IMR-90 (cell line): ENCODE measurements at places on chromosomes 13 and 19.

DNA sequence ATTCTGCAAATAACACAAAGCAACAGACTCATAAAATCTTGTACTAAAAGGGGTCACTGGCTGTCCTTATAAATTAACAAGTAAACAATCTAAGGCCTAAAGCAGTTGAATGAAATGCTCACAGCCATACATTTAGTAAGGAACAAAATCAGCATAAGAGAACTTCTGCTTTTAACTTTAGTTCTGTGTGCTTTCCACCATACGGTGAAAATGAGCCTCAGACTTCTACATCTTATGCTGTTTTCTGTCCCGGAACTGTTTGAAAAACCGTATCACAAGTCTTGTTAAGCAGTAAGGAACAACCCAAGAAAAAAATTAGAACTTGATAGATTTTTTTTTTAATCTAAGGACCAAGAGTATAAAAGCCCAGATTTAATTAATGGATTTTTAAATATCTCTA is 549.1 kb upstream of the MIR17HG start:
- DNase-seq: no peak

- no peak for DNase-seq
These were observed 63.4 kb upstream of the DIAPH3 start for GRCh38 chr13:60227158-60227557.

DNA sequence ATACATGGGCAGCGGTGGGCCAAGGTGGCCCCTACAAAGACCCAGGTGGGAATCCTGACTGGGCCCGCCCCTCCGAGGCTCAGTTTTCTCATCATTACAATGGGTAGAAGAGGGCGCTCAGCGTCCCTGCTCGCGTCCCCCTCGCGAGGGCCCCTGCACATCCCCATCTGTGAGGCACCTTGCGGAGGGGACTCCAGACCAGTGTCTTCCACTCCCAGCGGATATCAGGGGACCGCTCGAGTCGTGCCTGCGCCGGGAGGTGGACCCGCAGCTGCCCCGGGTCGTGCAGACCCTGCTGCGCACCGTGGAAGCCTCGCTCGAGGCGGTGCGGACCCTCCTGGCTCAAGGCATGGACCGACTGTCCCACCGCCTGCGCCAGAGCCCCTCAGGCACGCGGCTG is 15.3 kb upstream of the COLGALT1 start:
- no peak for DNase-seq

- peak; percentile 35 for DNase-seq
These were observed 826 bp upstream of the BSG start for GRCh38 chr19:571566-571974.

- DNase-seq: no peak
These were observed 12.6 kb downstream of the GPATCH1 start for GRCh38 chr19:33093420-33094210.

DNA sequence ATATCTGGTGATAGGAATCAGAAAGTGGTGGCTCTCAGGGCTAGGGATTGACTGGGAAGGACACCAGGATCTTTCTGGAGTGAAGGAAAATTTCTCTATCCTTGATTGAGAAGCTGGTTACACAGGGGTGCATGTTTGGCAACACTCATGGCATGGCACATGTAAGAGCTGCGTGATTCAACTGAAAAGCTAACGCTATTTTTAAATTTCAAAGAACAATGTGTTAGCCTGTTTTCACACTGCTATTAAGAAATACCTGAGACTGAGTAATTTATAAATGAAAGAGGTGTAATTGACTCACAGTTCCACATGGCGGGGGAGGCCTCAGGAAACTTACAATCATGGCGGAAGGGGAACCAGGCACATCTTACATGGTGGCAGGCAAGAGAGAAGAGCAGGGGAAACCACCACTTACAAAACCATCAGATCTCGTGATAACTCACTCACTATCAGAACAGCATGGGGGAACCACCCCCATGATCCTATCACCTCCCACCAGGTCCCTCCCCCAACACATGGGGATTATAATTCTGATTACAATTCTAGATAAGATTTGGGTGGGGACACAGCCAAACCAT is 7.4 kb downstream of the SIGLEC8 start:
- DNase-seq: no peak

DNA sequence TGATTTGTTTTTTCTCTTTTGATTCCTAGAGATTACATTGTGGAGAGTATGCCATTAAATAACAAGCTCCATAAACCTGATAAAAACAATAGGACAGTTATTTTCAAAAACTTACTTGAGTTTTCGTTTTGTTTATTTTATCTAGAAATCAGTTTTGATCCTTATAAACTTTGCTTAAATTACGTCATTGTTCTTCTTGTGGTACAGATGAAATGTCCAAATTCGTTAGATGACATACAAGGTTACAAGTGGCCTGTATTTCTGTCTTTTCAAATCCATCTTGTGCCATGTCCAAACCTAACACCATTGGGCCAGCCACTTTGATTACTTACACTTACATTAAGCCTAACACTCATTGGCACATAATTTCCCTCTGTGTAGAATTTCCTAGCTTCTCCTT is 372.0 kb downstream of the PCDH9 start:
- DNase-seq: no peak

DNA sequence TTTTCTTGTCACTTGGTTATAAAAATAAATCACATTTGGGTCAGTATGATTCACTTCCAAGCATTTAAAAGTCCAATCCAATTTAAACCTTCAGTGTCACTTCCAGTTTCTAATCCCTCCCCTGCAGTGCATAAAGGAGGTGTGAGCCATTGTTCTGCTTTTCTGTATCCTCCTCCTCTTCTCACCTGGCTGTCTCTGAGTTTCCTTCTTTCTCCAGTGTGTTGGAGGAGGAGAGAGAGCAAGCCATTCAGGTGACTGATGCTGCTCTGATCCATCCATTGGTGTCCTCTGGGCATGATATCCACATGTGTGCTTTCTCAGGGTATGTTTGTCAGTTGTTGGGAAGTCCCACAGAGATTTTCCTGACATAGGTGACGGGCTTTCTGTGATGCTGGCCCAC is 1.2 kb downstream of the NUDT15 start:
- no peak for DNase-seq

DNA sequence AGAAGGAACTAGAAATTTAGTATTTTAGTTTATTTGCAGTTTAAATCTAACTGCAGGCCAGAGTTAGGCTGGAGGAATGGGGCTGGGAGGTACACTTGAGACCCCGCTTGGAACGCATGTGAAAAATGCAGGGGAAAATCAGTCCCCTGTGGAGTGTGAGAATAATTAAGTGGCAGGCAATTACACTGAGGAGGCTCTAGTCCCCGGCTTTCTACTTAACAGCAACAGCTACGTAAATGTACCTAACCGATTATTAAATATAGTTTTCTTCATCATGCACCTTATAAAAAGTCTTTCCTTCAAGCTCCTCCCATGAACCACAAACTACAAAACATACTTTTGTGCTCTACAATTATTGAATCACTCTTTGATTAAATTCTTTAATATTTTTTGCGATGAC is 804 bp downstream of the ZNF708 start:
- DNase-seq: no peak

DNA sequence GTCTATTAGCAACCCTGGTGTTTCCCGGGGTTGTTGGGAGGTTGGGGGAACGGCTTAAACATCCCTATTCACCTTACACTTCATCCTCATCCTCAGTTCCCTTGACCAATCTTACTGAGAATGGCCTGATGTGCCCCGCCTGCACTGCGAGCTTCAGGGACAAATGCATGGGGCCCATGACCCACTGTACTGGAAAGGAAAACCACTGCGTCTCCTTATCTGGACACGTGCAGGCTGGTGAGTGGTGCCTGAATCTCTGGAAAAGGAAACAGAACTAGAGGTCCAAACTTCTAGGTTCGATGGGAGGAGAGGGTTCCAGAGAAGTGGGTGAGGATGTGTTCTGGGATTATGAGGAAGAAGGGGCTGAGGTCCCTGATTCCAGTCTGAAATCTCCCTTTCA is 5.9 kb downstream of the PINLYP start:
- no peak for DNase-seq

GRCh38 chr19:5125797-5126497 is 157.0 kb downstream of the KDM4B start:
- peak; percentile 4 for DNase-seq

DNA sequence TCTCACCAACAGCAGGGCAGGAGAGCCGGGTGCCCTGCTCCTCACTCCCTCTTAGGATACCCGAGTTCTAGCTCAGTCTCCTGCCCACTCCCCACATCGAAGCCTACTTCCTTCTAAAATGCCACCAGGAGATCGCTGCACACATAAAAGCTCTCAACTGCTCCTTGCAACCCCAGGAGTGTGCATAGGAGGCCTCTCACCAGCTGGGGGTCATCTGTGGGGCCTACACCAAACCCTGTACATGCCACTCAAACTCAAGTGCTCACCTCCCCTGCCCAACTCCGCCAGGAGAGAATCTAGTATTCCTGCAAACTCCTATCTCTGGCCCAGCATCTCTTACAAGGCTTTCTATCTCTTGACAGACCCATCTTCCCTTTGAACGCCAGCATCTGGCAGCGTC is 2.8 kb downstream of the SGTA start:
- no peak for DNase-seq

- no peak for DNase-seq
These were observed 124.1 kb upstream of the UQCRFS1 start for GRCh38 chr19:29337029-29337428.

DNA sequence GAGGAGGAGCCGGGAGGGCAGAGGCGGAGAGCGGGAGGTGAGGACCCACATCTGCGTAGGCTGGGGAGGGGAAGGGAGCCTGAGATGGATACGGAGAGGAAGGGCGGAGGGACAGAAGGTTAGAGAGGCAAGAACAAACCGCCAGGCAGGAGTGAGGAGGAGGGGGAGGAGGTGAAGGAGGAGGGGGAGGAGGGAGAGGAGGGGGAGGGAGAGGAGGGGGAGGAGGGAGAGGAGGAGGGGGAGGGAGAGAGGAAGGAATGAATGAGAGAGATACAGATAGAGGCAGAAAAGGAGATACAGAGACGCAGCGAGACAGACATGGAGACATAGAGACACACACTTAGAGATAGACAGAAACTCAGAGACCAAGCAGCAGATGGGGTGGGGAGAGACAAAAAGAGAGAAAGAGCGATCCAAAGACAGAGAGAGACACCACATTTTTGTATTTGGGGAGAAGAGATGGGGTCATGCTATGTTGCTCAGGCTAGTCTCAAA is 782 bp upstream of the CA11 start:
- DNase-seq: no peak

GRCh38 chr13:91722267-91722884 is 324.0 kb downstream of the GPC5 start:
- peak; percentile 18 for DNase-seq

DNA sequence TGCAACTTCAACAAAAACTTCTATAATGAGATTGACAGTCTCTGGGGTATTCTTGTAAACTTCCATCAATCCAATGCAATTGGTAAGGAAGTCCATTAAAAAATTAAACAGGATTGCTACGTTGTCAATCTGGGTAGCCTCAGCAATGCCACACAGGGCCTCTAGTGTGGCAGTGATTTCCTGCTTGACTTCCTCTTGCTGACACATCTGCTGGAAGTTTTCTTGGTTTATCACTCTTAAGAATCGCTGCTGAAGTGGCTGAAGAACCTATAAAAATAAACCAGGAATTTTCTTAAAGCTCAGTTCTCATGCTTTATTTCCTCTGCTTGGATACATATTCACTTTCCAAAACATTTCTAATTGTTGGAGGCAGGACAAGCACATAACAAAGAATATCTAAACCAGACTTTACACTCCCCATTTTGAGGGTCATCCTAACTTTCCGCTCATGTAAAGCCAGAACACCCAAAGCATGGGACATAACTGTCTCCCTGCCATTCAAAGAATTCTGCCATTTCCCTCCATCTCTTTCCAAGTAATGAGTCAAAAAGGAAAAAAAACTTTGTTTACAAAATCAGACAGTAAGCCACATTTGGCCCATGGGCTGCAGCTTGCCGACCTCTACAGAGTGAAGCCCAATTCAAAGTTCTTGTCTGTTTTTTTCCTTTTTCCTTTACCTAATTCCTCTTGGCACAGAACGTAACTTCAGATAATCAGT is 23.2 kb upstream of the EEF1AKMT1 start:
- DNase-seq: peak; percentile 39

DNA sequence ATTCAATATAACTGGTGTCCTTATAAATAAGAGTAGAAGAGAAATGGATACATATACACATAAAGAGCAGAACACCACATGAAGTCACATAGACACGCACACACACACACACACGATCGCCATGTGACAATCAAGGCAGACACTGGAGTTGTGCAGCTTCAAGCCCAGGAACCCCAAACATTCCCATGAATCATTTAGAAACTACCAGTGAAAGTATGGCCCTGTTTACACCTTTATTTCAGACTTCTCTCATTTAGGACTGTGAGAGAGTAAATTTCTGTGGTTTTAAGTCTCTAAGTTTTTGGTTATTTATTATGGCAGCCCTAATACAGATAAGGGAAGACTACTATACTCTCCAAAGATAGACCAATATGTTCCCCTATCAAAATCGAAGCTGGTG is 20.4 kb upstream of the TNFSF13B start:
- DNase-seq: no peak

- DNase-seq: no peak
These were observed at the start of gene APOE for GRCh38 chr19:44905437-44906160. TSS of gene APOE (plus strand) at chr19:44905796. CDS start at chr19:44906625, 829 bp downstream.

- DNase-seq: no peak
These were observed 142.2 kb downstream of the IRS2 start for GRCh38 chr13:109644069-109644750.

DNA sequence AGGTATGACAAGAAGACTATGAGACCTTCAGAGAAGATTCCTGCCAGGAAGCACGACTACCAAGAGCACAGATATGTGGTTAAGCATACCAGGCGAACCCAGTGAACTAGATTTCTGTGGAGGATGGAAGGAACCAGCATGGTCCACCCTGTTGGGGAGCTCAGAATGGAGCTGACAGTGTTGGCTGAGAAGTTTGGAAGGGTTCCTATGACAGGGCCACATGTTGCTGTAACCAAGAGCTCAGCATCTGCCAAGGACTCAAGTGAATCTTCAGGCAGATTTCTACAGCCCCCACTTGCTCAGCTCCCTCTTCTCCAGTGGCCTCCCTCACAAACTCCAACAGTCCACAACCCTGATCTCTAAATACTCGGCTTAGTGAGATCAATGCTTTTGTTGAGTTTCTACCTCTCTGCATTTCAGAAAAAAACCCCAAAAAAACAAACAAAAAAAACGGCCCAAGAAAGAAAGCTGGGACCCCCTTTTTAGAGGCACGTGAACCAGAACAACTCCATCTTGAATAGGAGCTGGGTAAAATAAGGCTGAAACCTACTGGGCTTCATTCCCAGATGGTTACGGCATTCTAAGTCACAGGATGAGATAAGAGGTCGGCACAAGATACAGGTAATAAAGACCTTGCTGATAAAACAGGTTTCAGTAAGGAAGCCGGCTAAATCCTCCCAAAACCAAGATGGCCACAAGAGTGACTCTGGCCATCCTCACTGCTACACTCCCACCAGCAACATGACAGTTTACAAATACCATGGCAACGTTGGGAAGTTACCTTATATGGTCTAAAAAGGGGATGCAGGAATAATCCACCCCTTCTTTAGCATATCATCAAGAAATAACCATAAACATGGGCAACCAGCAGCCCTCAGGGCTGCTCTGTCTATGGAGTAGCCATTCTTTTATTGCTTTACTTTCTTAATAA is 691.1 kb downstream of the UQCRFS1 start:
- no peak for DNase-seq

- no peak for DNase-seq
These were observed 44.3 kb downstream of the COL4A1 start for GRCh38 chr13:110262508-110263291.
